Activated CD4-positive, alpha-beta T cell treated with anti-CD3 and anti-CD28 coated beads for 24 hours (primary cell): ENCODE measurements at places on chromosomes 3 and 15.

- DNase-seq, result peak; percentile 65
These were observed 995 bp upstream of the LRRK1 start for GRCh38 chr15:100918034-100918689.

DNA sequence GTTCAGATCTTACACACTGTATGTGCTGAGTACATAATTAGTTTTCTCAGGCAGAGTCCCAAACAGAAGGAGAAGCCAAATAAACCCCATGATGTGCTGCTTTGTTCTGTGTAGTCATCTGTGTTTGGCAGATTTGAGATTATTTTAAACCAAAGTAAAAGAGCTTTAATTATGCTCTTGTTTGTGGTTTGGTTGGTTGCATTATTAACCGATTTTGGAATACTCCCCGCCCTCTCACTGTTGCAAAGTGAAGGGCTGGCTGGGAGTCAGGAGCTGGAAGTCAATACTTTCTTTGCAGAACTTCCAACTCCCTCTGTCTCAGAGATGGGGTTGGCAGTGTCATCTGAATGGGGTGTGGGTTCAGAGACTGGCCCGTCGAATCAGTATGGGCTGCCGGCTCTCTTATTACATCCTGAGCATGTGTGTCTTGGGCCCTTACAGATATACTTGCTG lies 34.4 kb downstream of the SLCO3A1 start:
- DNase-seq, result no peak

DNA sequence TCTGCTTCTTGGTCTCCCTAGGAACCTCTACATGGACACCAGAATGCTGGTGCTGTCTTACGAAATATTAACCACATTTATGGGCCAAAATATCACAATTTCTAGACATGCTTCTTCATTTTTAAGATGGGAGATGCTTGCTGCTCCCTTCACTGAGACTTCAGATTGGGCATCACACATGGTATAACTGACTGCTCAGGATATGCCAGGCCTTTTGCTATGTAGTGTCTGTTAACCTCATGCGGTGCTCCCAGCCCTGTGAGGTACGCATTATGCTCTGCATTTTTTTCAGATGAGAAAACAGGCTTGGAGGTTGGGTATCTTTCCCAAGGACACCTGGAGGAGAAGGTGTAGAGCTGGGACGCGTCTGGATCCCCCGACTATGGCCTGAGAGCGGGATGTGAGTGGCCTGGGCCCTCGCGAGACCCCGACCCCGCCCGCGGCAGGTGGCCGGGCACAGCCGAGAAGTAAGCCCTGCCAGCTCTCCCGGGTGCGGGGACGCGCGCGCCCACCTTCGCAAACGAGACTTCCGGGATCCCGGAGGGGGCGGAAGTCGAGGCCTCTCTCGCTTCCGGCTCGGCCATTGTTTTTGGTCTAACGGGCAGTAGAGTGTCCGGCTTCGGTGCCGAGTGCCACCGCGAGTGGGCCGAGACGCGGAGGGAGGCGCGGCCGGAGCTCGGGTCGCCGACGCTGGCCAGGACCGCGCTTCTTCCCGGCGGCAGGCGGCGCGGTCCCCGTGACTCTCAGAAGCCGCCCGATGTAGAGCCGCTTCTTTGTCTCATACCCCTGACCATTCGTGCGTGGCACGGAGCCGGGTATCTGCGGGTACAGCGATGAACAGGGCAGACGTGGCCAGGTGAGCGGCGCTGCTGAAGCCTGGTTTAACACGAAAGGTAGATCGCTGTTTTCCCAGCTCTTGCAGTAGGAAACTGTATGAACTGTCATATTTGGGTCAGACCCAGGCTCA lies at the start of gene ZKSCAN7:
TSS of gene ZKSCAN7 (plus strand) at position 568 of the 967 bp plus-strand sequence. CDS start 1,855 bp downstream, outside the sequence.
- peak; percentile 35 for DNase-seq

DNA sequence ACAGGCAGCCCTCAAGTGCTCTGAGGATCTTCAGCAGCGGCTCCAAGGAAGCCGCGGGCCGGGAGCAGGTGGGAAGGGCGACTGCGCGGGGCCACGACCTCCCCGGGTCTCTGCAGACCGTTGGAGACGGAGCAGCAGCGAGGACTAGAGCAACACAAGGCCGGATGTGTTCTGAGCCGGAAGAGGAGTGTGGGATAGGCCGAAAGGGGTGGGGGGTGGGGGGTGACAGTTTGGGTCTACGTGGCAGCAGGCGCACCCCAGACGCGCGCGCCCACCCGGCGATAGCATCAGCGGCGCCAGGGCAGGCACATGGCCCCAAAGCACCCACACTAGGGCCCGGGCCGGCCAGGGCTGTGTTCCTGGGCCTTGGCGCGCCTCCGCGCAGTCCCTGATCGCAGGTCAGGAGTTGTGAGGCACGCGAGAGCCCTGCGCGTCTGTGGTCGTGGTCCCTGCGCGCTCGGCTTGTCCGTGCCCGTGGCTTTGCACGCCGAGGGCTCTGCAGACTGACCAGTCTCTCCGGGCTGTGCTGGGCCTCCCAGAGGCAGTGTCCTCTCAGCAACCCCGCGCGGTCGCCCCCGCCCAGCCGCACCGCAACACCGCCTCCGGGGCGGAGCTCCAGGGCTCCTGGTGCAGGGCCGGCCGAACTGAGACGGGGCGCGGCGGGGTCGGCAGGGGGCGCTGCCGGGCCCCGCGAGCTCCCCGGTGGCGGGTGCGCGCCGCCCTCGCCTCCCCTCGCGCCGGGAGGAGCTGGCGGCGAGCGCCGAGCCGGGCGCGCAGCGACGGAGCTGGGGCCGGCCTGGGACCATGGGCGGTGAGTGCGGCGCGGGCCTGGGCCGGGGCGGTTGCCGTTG lies at the start of gene PXYLP1:
TSS of gene PXYLP1 (plus strand) at position 725 of the 851 bp plus-strand sequence. CDS start 28,351 bp downstream, outside the sequence.
- DNase-seq, result peak; percentile 84

- DNase-seq, result no peak
These were observed 116.9 kb downstream of the CD47 start for GRCh38 chr3:107973961-107974360.

GRCh38 chr15:61318802-61319525 lies 89.9 kb upstream of the RORA start:
- DNase-seq, result no peak
